ENCODE measurements at places on chromosomes 2 and 18. TPM values are rescaled to one million over a fixed set of nuclear protein-coding genes. Genes with fewer than 3 reads are reported as not detected.

DNA sequence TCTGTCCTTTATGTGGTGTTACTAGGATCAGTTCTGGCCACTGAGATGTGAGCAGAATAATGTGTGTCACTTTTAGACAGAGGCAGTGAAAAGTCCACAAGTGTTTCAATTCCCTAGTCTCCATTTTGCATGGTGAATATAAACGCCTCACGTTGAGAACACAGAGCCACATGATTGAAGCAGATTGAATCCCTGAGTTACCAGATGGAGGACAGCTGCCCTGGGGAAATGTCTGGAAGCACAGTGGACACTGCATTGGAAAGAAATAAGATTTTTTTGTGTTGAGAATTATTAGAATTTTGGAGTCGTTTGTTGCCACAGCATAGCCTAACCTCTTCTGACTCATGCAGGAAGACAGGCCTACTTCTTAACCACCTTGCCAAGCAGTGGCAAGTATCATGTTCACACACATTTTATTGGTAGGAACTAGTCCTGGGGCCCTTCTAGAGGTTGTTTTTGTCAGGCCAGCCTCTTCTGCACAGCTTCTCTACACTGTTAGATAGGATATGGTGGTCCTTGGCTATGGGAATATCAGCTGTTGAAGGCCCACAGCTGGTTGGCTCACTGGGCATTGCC, 188.6 kb downstream of the TMEM182 start:
- H3K4me3 ChIP-seq, result no peak overlapping the region
- no peak overlapping the region for H3K27ac ChIP-seq
- H3K4me1 ChIP-seq, result no peaks in the 10 kb centered on the region
- no peaks in the 10 kb centered on the region for H3K27me3 ChIP-seq
- DNase-seq, result no peak

PID1 gene
- 8.9 TPM for total RNA-seq

GRCh38 chr2:224429441-224429810, 27.5 kb upstream of the FAM124B start:
- DNase-seq, result no peak
- H3K4me1 ChIP-seq, result no peaks in the 10 kb centered on the region
- no peaks in the 10 kb centered on the region for H3K36me3 ChIP-seq
- H3K4me3 ChIP-seq, result no peak overlapping the region
- H3K27me3 ChIP-seq, result peaks cover 17% of the 10 kb centered on the region

- no peak for DNase-seq
- H3K4me3 ChIP-seq, result no peak overlapping the region
- H3K27ac ChIP-seq, result no peak overlapping the region
- peaks cover 49% of the 10 kb centered on the region for H3K27me3 ChIP-seq
Measured at GRCh38 chr2:86304416-86304815, 33.0 kb downstream of the REEP1 start.

ARMC9 gene
- total RNA-seq, result 94.3 TPM

DNA sequence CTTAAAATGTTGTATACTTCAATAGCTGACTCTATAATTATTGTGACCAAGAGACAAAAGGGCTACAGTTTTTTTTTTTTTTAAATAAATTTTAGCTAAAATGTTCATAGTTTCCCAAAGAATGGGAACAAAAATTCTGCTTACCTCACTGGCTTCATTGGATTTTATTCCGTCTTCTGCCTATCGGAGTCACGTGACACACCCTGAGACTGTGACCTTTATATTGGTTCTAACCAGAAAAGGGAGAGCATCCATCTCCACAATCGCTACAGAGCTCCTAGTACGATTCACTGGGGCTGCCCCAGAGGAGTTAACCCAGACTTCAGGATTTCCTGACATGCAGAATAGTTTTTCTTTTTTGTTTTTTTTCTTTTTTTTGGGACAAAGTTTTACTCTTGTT, 203.6 kb upstream of the SLC35G4 start:
- no peaks in the 10 kb centered on the region for H3K36me3 ChIP-seq
- H3K4me1 ChIP-seq, result peaks cover 14% of the 10 kb centered on the region
- no peak for DNase-seq
- H3K27me3 ChIP-seq, result no peaks in the 10 kb centered on the region

DNA sequence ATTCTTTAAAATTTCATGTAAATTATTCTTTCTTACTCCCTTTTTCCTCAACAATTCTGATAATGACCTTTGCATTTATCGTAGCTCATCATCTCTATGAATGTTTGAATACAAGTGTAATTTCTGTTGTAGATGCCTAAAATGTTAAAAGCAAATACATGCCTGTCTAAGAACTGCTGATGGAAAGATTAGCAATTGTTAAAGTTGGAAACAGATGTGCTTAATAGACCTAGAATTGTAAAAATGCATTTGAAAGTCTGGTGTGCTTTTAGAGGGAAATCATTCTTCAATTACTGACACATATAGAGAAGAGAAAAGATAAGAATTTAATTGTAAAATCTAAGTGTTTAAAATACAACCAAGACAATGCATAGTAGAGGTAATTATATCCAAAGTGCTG, 50.4 kb downstream of the CCDC102B start:
- no peak for DNase-seq
- H3K36me3 ChIP-seq, result no peaks in the 10 kb centered on the region
- H3K4me1 ChIP-seq, result no peaks in the 10 kb centered on the region
- no peak overlapping the region for H3K27ac ChIP-seq
- no peaks in the 10 kb centered on the region for H3K27me3 ChIP-seq
- H3K4me3 ChIP-seq, result no peak overlapping the region

- peaks cover 4% of the 10 kb centered on the region for H3K27me3 ChIP-seq
- H3K36me3 ChIP-seq, result no peaks in the 10 kb centered on the region
- H3K4me3 ChIP-seq, result no peak overlapping the region
- no peak overlapping the region for H3K27ac ChIP-seq
- DNase-seq, result no peak
Measured at GRCh38 chr2:14616342-14616741, 16.2 kb upstream of the LRATD1 start.

DNA sequence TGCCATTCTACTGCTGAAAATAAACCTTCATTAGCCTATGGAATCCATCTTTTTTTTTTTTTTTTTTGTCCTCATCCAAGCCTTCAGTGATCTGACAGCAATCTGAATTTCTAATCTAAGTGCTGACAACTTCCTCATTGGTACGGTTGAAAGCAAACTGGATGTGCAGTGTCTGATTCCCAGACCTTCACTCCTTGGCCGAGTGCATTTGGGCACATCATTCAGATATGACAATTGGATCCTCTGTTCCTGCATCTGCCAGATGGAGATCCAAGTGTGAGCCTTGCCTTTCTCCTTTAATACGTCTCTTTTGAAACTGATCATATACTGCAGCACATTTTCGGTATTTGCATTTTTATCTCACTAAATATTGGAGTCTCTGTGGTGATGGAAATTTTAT, 713.1 kb downstream of the DCDC2C start:
- H3K27me3 ChIP-seq, result no peaks in the 10 kb centered on the region
- no peak overlapping the region for H3K27ac ChIP-seq
- peaks cover 13% of the 10 kb centered on the region for H3K36me3 ChIP-seq

- H3K36me3 ChIP-seq, result no peaks in the 10 kb centered on the region
- H3K27me3 ChIP-seq, result peaks cover 13% of the 10 kb centered on the region
- no peaks in the 10 kb centered on the region for H3K4me1 ChIP-seq
- no peak overlapping the region for H3K4me3 ChIP-seq
- DNase-seq, result no peak
Measured at GRCh38 chr2:127631541-127631996, 14.4 kb upstream of the GPR17 start.

DNA sequence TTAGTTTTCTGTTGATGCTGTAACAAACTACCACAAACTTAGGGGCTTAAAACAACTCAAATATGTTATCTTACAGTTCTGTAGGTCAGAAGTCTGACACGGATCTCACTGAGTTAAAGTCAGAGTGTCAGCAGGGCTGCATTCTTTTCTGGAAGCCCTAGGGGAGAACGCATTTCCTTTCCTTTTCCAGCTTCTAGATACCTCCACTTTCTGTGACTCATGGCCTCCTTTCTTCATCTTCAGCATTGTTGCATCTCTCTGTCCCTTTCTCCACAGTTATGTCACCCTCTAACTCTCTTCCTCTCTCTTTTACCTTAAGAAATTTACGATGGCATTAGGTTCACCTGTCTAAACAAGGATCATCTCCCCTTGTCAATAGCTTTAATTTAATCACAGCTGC, 13.3 kb upstream of the PPP4R1 start:
- 0 out of 2 replicates have a peak, but pooled peaks cover 10% of the 10 kb centered on the region for H3K36me3 ChIP-seq
- peaks cover 64% of the 10 kb centered on the region for H3K4me1 ChIP-seq
- peak; percentile 63 for DNase-seq
- peak overlapping the region; percentile 14 for H3K4me3 ChIP-seq

CPO gene
- not detected for total RNA-seq

- H3K4me3 ChIP-seq, result no peak overlapping the region
- no peak for DNase-seq
- peaks cover 23% of the 10 kb centered on the region for H3K4me1 ChIP-seq
- H3K36me3 ChIP-seq, result no peaks in the 10 kb centered on the region
Measured at GRCh38 chr2:98478088-98478551, 33.5 kb downstream of the INPP4A start.

C2orf15 gene
- total RNA-seq, result not detected

GAD1 gene
- total RNA-seq, result not detected

UGT1A4 gene
- not detected for total RNA-seq

MOGAT1 gene
- not detected for total RNA-seq

GRB14 gene
- not detected for total RNA-seq

MDH1B gene
- 0.18 TPM for total RNA-seq

- H3K4me3 ChIP-seq, result no peak overlapping the region
- H3K27me3 ChIP-seq, result no peaks in the 10 kb centered on the region
- DNase-seq, result no peak
- H3K27ac ChIP-seq, result no peak overlapping the region
- peaks cover 35% of the 10 kb centered on the region for H3K36me3 ChIP-seq
Measured at GRCh38 chr18:195651-196050, 37.3 kb downstream of the USP14 start.

GRCh38 chr2:222134654-222135053, 164.1 kb downstream of the PAX3 start:
- H3K36me3 ChIP-seq, result no peaks in the 10 kb centered on the region
- H3K4me3 ChIP-seq, result no peak overlapping the region
- H3K27ac ChIP-seq, result no peak overlapping the region
- no peaks in the 10 kb centered on the region for H3K4me1 ChIP-seq
- H3K27me3 ChIP-seq, result peaks cover 3% of the 10 kb centered on the region

- H3K4me1 ChIP-seq, result peaks cover 6% of the 10 kb centered on the region
- no peak for DNase-seq
- H3K27ac ChIP-seq, result no peak overlapping the region
- peaks cover 14% of the 10 kb centered on the region for H3K27me3 ChIP-seq
- no peak overlapping the region for H3K4me3 ChIP-seq
Measured at GRCh38 chr2:20008703-20009102, 3.8 kb downstream of the MATN3 start.

GRCh38 chr18:25237571-25238267, 114.2 kb downstream of the ZNF521 start:
- no peaks in the 10 kb centered on the region for H3K27me3 ChIP-seq
- H3K27ac ChIP-seq, result no peak overlapping the region
- H3K4me1 ChIP-seq, result peaks cover 14% of the 10 kb centered on the region

GRCh38 chr2:60641811-60642788, 88.6 kb upstream of the BCL11A start:
- no peak overlapping the region for H3K27ac ChIP-seq
- no peaks in the 10 kb centered on the region for H3K4me1 ChIP-seq
- H3K36me3 ChIP-seq, result no peaks in the 10 kb centered on the region
- H3K4me3 ChIP-seq, result no peak overlapping the region
- peaks cover 47% of the 10 kb centered on the region for H3K27me3 ChIP-seq

NEU2 gene
- not detected for total RNA-seq

- peaks cover 6% of the 10 kb centered on the region for H3K27me3 ChIP-seq
- H3K36me3 ChIP-seq, result no peaks in the 10 kb centered on the region
- H3K4me1 ChIP-seq, result peaks cover 16% of the 10 kb centered on the region
Measured at GRCh38 chr2:149313512-149313972, 16.8 kb upstream of the LYPD6 start.
